T47D (cell line): ENCODE measurements at places on chromosomes 2 and 18.

GRCh38 chr2:230678451-230678850, 34.2 kb upstream of the CAB39 start:
- no peak for DNase-seq

DNA sequence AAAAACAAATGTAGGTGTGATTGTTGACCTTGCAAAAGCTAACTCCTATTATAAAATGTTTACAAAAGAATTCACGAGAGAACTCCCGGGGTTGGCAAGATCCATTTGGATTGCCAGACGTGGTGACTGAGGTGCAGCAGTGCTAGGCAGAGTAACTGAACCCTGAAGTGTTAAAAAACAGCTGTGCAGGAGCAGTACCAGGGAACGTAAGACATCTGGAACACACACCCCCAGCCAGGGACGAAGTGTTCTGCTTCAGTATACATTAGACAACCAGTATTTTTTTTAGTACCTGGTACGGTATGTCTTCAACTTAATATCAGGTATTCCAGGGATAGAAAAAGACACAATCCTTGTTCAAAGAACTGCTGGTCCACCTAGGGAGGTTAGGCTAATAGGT, 272.1 kb upstream of the EPAS1 start:
- DNase-seq, result no peak

DNA sequence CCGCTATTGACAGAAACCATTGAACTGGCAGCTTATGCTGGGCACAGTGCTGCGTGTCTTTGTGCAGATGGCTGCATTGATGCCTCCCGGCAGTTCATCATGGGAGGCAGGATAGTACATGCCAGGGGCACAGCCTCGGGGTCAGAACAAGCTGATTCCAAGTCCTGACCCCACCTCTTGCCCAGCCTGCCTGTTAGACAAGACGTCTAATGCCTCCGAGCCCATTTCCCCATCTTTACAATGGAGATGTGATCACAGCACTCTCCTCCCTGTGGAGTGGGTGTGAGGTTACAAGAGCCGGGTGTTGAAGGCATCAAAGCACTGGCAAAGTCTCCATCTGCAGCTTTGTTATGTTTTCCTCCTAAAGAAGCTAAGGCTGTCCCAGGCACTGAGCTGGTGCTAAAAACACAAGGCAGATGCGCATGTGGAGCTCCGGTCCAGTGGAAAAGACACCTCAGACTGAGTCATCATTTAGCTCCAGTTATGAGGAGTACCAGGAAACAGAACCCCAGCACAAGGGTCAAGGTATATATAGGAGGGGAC, 125.7 kb upstream of the EPAS1 start:
- no peak for DNase-seq

GRCh38 chr2:210528716-210529115, 27.7 kb upstream of the CPS1 start:
- no peak for DNase-seq

GRCh38 chr18:76948345-76948744, 126.0 kb downstream of the ZNF236 start:
- no peak for DNase-seq

DNA sequence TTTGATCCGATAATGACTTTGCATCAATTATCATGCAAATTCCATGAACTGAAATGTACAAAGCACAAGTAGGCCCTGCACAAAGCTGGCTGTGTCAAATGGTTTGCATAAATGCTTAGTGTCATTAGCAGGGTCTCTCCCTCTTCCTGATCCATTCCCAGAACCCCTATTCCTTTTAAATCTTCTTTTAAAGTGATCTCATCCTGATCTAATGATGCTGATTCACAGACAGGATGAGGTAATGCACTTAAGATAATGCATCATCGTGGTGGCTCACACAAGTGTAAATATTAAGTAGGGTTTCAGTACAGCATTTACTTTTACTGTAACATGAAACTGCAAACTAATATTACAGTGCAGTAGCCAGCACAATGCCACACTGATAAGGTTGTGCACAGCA, 304.8 kb upstream of the SOX11 start:
- DNase-seq, result no peak

GRCh38 chr18:48548011-48548771, 9.4 kb downstream of the CTIF start:
- DNase-seq, result peak; percentile 86

DNA sequence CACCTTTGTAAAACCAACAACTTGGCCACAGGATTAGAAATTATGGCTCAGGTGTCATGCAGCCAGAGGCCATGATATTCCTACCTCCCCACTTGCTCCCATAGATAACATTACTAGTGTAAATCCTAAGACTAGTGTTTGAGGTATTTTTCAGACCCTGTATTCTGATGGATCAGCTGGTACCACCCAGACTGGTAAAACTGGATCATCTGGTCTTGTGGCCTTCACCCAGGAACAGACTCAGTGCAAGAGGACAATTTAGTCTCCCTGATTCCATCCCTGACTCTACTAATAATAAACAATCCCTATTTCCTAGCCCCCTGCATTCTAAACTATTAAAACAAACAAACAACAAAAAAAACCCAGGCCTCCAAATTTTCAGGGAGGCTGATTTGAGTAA, 121.0 kb downstream of the ALPK2 start:
- DNase-seq, result peak; percentile 41

DNA sequence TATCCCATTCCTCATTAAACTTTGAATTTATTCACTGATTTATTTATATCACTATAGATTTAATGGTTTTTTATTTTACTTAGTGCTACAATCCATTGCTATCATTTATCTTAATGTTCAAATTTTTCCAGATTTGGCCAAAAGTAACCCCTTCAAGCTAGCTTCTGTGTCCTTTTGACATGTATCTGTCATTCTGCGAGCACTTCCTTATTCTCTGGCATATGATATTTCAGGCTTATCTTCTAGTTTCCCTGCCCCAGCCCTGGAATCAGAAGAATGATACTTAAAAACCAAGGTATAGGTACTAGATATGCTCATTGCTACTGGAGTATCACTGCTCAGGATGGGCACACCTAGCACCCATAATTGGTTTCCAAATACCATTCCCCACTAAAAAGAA, 28.5 kb downstream of the SRBD1 start:
- DNase-seq, result no peak

DNA sequence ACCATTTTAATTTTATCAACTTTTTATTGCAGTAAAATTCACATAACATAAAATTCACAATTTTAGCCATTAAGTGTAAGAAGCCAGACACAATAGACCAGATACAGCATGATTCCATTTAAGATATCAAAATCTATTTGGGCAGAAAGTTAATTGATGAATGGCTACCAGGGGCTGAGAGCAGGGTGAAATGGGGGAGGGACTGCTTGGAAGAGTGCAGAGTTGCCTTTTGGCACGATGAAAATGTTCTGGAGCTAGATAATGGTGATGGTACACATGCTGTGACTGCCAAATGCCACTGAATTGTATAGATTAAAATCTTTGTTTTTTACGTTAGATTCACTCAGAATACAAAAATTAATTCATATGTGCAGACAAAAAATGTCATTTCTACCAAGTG, 289.3 kb upstream of the HNMT start:
- DNase-seq, result no peak

DNA sequence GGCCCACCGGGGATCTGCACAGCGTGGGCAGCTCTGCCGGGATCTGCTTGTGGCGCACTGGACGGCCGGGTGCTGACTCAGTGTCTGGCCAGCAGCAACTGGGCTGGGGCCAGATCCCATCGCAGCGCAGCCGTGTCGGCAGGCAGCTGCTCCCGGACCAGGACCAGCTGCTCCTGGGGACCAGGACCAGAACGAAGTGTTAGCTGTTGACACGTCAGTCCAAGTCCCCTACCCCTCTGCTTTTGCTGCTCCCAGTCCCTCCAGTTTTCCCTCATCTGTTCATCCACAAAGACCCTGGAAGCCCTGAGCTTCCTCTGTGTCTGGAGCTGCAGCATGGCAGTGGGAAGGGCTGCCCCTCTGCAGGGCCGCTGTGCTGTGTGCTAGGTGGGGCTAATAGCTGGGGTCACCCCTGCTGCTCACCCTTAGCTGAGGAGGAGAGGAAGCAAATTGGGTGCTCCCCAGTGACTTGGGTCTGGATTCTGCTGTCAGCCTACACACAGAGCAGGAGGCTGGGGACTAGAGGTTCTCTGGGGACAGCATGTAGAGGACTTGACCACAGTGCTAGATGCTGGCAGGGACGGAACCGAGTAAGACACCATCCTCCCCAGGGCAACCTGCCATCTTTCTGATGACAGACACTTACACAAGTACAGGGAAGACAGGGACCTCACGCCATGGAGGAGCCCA, 16.9 kb upstream of the KIF1A start:
- no peak for DNase-seq

GRCh38 chr2:158750458-158751125, 44.5 kb upstream of the DAPL1 start:
- no peak for DNase-seq

DNA sequence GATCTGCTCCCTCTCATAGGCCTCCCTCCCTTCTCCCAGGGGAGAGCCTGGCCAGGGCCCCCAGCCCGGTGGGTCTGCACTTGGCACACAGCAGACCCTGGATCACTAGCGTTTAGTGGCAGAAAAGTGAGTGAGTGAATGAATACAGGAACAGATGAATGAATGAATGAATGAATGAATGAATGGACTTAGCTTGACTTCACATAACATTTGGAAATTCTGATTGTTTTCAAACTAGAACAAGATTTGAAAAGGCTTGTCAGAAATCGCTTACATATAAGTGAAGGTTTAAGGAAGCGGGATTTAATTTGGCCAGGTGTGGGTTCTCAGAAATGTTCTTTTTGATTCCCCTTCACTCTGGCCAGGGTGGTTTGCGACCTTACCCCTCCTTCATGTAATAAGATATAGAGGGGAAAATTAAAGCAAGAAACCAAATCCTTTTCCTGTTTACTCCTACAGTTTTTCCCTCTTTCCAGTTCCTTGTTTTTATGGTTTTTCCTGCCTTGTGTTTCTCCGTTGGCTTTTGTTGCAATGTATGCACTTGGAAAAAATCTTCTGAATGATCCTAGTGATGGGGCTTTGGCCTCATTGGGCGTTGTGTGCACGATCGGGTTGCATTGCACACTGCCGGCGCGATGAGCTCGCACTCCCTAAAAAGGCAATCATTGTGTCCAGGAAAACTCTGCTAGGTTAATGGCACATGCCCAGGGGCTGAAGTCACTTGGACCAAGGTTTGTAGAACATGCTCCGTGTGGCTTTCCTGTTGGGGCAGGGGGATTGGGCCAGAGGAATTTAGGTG, 16.4 kb downstream of the LRRFIP1 start:
- DNase-seq, result no peak

GRCh38 chr2:127770973-127771735, 39.8 kb downstream of the WDR33 start:
- DNase-seq, result no peak

DNA sequence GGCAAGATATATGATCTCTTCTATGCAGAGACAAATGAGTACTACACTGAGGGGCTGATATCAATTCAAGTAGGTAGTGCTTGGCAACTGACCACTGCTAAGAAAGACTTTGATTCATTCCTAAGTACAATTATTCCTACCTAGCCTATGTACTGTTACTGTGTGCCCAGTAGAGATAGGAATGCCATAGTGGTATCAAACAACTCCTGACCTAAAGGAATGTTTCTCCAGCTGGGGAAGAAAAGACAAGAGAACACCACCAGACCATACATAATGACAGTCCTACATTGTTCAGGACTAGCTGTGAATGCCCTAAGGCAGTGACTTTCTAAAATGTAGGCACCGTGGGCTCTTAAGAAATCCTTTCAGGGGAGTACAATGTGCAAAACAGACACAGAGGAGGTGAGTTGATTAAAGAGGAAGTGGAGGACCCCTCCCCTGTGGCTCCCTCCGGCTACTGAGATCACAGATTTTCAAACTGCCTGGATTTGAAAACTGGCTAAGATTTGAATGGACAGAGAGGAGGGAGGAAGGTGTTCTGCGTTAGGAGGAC, 89.1 kb downstream of the ANTXR1 start:
- DNase-seq, result no peak

- no peak for DNase-seq
These were observed 52.6 kb downstream of the ACKR3 start for GRCh38 chr2:236622201-236622600.

GRCh38 chr2:109062859-109063700, 65.9 kb upstream of the SH3RF3 start:
- peak; percentile 55 for DNase-seq

DNA sequence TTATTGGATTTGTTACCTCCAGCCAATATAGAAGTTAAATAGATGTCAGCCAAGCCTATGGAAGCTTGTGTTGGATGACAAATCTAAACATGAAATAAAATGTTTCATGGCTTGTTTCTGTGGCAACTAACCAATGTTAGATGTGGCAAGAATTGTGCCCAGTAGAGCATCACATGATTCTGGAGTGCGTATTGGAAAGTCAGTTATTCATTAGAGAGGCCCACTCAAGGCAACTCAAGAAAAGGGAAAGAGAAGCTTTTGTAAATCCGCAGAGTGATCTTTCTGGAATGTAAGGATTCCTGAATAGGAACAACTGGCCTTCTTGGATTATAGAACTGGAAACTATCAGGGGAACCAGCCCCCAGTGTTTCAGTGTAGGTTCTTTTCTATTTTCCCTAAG, 162.9 kb downstream of the TMEM247 start:
- no peak for DNase-seq

GRCh38 chr2:27378809-27379290, 1.7 kb downstream of the ZNF513 start:
- no peak for DNase-seq

DNA sequence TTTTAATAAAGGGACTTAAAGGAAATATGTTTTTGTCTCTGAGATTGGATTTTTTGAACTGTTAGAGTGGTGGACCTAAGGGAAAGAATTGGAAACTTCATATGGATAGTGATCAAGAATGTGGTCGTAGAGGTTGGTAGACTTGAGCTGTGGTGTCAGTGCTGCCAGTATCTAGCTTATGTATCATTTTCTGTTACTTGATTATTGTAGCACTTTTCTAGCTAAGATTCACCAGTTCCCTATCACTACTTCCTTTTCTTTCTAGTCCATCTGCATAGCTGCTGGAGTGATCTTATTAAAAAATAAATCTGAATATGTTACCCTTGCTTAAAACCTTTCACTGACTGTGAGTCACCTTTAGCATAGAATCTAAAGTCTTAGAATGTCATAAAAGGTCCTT, 6.0 kb downstream of the ACVR2A start:
- no peak for DNase-seq

- no peak for DNase-seq
These were observed 3.5 kb downstream of the NBEAL1 start for GRCh38 chr2:203018181-203018580.

GRCh38 chr2:186349508-186349907, 136.6 kb upstream of the ZC3H15 start:
- peak; percentile 2 for DNase-seq

GRCh38 chr2:3149441-3150217, 228.0 kb downstream of the EIPR1 start:
- no peak for DNase-seq
